ENCODE measurements at places on chromosomes 6 and 20.

- no peak for DNase-seq
Observed at GRCh38 chr6:131043902-131044447, 19.1 kb downstream of the EPB41L2 start.

GRCh38 chr20:38873050-38873581 is 53.1 kb upstream of the FAM83D start:
- peak; percentile 76 for DNase-seq

GRCh38 chr20:9321007-9321406 is 193.4 kb upstream of the LAMP5 start:
- DNase-seq, result no peak

GRCh38 chr6:30130179-30130679 is 5.7 kb upstream of the TRIM40 start:
- no peak for DNase-seq

GRCh38 chr20:2694008-2694471 is 1.5 kb downstream of the EBF4 start:
- DNase-seq, result no peak

DNA sequence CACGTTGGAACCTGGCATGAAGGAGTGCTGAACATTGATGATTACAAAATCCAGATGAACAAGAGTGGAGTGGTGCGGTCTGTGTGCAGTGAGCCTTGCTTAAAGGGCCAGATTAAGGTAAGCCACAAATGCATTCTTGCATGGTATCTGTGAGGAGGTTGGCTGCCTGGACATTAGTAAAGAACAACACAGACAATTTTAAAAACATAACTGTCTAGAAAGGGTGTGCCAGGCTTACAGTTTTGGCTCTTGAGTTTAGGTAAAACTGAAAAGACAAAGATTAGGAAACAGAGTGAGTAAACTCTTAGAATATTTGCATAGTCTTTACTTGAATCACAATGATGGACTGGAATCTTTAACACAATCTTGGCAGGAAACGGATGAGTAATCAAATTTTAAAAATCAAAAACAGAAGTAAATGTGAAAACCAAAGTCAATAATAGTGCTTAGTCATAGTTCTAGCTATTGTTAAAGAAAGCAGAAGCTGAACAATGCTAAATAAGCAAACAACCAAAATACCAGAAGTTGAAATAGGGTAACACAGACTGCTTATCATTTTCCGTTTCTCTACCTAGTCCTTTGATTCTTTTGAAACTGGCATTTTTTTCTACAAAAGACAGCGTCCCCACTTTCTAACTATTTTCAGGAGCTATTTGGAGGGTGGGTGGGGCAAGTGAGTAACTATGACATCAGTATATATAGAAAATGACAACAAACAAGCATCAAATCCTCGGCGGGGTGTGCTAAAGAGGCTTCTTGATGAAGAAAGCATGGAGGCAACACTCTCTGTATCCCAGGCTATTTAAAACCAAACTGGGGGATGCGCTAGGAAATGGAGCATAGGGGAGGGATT is 185.8 kb upstream of the RAB32 start:
- DNase-seq, result no peak

- DNase-seq, result peak; percentile 50
Observed at GRCh38 chr20:35284267-35284991, at the start of gene EIF6. Gene EIF6, minus strand, starts transcription at chr20:35284772. Its CDS starts 285 bp downstream, at chr20:35284487.

- no peak for DNase-seq
Observed at GRCh38 chr6:44734886-44735629, 347.6 kb downstream of the CDC5L start.

- DNase-seq, result no peak
Observed at GRCh38 chr6:35354361-35355135, 12.2 kb downstream of the PPARD start.

DNA sequence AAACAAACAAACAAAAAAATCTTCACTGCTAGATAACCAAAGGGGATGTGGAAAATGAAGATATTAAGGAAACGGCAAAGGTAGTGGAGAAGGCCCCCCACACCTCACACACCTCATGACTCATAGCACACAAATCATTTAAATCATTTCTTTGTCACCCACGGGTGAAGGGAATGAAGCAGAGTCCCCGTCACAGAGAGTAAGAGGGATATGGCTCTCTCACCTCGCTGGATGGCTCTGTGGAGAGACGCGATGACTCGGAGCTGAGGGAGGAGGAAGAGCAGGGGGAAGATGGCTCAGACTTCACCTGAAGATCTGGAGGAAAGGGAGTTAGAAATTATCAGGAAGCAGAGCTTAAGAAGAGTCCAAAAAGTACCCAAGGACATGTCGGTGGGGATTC is 1.2 kb downstream of the ATF6B start:
- DNase-seq, result no peak

DNA sequence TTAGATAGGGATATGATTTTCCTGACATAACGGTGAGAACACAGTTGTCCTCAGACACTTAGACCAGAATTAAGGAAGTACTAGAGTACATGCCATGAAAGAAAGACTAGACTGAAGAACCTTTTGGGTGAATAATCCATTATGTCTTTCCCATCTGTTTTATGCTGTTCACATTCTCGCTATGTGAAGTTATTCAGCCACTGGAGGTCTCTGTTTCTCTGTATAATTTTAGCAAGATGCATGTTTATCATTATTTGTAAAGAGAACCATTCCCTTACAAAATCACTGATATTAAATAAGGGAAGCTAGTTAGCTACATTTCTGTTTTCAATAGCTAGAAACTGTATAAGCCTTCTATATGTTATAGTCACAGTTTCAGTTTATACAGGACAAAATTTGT is 391.9 kb downstream of the CD109 start:
- no peak for DNase-seq

DNA sequence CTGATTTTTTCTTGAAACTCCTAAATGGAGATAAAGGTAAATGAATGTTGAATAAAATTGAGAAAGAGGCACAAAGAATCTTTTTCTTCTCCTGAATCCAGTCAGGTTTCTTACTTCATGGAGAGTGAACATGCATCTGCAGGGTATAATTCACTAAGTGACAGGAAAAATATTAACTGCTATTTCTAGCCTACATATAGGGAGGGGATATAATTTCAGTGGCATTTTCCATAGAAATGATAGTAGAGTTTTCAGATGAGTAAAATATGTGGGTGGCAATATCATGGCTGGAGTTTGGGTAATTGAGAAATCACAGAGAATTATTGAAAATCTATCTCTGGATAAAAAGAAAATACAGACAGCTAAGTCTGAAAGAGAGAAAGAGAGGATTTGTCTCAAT is 1227.0 kb upstream of the GJE1 start:
- no peak for DNase-seq

DNA sequence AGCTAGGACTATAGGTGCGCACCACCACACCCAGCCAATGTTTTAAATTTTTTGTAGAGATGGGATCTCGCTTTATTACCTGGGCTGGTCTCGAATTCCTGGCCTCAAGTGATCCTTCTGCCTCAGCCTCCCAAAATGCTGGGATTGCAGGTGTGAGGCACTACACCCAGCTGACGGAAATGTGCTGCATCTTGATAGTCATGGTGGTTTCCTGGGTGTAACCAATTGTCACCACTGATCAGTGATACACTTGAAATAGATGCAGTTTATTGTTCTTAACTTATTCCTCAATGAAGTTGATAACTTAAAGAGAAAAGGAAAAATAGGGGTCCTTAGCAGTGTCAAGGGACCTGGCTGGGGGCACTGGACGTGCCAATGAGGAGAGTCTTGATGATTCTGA is 92.4 kb downstream of the PPP1R14C start:
- DNase-seq, result no peak

DNA sequence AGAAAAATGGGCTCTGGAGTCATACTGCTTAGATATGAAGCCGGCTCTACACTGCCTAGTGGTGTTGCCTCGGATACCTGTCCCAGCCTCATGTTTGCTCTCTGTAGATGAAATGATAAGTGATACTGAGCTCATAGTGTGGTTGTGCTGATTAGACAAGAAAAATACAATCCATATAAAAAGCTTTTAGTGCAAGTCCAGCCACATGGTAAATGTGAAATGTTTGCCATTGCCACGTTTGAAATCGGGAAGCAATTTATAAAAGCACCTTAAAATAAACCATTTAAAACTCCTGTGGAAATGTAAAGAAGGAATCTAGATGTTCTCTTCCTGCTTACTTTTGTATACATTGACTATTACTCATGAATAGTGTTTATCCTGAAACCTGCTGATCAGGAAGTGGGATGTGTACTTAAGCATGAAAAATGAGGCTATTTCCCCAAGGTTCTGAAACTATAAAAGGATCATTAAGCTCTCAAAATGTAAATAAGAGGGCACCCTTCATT is 13.1 kb upstream of the PBOV1 start:
- no peak for DNase-seq

DNA sequence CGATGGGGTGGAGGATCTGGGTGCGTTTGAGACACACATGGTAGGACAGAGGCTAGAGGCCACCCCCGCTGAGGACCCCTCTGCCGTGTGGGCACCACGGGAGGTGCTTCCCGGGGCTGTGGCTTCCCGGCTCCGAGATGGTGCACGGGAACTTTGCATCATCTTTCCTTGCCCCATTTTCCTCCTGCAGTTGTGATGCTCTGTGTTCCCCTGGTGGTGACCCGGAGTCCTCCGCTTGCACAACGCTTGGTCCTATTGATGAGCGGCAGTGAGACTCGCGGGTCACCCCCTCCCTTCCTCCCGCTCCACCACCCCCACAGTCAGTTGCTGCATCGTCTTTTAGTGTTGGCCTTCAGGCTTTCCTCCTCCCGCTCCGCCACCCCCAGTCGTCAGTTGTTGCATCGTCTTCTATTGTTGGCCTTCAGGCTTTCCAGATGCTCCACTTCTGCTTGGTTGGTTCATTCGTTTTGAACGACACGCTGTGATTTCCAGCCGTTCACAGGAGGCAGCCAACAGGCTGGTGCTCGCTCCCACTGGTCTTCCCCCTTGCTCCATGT is 37.3 kb downstream of the PYGB start:
- no peak for DNase-seq

DNA sequence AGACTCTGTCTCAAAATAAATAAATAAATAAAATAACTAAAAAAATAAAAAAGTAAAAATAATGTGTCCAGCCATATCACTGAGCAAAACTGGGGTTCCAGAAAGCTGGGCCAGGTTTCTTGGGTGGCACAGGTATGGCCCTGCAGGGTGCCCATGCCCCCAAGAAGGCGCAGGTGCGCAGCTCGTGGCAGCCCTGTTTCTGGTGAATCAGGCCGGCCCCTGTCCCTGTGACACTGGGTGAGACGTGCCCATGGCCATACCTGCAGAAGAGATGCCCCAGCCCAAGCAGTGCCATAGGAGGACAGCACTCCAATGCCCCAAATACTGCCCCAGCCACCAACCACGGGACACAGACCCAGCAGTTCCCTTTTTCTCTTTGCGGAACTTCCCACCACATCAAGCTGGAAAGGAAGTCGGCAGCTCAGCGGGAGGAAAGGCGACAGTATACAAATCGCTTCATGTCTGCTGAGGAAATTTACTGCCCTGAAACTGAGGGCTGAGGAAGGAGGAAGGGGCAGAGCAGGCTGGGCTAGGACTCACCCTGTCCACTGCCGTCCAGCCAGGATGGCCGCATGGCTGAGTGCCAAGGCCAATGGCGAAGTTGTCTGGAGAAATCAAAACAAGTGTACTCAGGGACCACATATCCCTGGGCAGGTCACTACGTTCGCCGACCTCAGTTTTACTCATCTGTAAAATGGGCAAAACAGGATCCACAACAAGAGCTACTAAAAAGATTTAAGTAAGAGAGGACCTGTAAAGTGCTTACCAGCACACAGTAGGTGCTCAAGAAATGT is 55.4 kb downstream of the PREX1 start:
- DNase-seq, result no peak

GRCh38 chr6:144139817-144140216 is 10.5 kb upstream of the STX11 start:
- DNase-seq, result no peak

- DNase-seq, result peak; percentile 41
Observed at GRCh38 chr6:158816803-158817727, 2.1 kb downstream of the EZR start.

DNA sequence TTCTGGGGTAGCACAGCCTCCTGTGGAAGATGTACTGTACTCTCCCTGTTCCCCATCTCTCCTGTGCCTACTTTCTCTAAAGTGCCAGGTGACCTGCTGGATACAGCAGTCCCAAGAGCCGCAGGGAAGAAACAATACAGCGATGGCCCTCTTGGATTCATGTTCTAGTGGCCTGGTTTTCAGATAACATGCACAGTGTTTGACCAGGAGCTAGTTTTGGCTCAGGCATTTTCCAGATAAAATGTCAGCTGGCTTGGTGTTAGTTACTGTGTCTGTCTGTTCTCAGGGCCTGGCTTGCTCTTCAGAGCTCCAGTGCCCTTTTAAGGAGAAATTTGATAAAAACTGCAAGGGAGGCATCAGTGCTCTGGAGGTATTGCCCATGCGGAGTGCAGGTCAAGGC is 41.3 kb downstream of the GABRR2 start:
- no peak for DNase-seq

DNA sequence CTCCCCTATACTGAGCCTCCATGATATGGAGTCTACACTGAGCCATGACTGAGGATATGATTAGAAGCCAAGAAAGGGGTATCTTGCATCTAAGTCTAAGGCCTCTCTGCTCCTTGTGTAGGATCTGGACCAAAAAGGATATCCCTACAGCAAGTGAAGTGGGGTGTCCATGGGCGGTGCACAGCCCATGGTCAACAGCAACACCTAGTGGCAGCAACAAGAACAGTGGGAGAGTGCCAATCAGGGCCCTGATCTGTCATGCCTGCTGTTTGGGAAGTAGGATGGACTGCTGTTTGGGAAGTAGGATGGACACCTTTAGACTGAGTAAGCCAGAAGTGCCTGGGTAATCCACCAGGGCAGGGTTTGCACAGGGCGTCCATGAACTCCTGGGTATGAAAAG is 22.4 kb downstream of the PTGIS start:
- DNase-seq, result no peak

DNA sequence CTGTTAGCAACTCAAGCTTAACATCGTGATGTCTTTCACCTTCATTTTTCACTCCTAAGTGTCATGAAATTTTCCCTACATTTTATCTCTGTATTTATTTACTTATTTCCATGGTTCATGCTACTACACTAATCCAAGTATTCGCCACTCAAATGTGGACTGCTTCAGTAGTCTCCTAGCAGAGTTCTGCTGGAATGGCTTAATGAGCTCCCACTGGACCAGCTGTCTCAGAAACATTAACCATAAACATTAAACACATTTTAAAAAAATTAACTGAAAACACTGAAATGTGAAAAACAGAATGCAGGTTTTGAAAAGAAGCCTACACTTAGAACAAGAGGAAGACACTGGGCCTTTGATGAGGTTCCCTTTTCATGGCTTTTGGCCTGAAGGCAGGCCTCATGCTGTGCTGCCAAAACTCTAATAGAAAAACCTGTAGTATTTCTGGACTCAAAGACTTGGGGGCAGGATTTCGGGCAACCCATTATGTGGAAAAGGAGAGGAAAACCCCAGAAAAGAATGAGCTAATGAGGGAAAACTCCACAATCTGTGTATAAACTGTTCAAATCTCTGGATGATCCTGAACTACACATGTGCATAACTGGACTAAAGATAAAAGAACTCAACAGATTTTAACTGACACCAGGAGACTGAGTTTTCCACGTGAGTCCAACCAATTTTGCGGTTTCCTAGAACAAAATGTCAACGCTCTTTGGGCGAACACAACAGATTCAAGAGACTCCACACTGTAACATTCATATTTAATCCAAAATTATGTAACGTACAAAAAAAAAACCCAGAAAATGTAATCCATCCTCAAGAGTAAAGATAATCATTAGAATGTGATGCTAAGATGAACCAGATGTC is 33.0 kb downstream of the SAMD3 start:
- no peak for DNase-seq

GRCh38 chr6:35678021-35678654 is 10.6 kb downstream of the FKBP5 start:
- no peak for DNase-seq
